Activated CD4-positive, alpha-beta memory T cell treated with anti-CD3 and anti-CD28 coated beads for 36 hours (primary cell): ENCODE measurements at places on chromosomes 12 and 14. TPM values are rescaled to one million over a fixed set of nuclear protein-coding genes. Genes with fewer than 3 reads are reported as not detected.

GRCh38 chr12:10607885-10608458 is 5.4 kb downstream of the MAGOHB start:
- no peak for DNase-seq
- H3K27ac ChIP-seq = no peak overlapping the region
- H3K27me3 ChIP-seq = no peaks in the 10 kb centered on the region

DNA sequence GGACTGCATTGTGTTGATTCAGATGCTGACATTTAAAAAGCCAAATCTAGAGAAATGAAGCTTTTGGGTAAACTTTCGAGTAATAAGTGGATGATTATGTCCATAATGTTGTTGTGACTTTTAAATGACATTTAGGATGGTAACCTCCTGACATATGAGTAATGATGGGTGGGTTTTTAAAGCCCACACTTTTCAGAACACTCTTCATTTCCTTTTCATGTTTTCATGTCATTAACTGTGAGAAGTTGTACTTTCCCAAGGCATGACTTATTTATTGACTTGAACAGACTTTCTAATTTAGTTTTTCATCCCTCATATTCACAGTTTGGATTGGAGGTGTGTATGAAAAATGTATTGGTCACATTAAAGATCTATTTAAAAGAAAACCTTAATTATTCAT is 35.5 kb downstream of the RGS6 start:
- H3K27me3 ChIP-seq = peaks cover 15% of the 10 kb centered on the region
- no peak for DNase-seq
- no peak overlapping the region for H3K4me3 ChIP-seq
- peaks cover 5% of the 10 kb centered on the region for H3K4me1 ChIP-seq
- peak overlapping the region; percentile 8 for H3K27ac ChIP-seq

- DNase-seq = no peak
- H3K4me3 ChIP-seq = no peak overlapping the region
- H3K4me1 ChIP-seq = peaks cover 19% of the 10 kb centered on the region
- peaks cover 20% of the 10 kb centered on the region for H3K36me3 ChIP-seq
- no peak overlapping the region for H3K27ac ChIP-seq
Observed at GRCh38 chr12:132068250-132068649, 75.9 kb downstream of the DDX51 start.

The FLRT2 gene
- not detected for total RNA-seq

The NFE2 gene
- total RNA-seq = not detected

The PTPN6 gene
- total RNA-seq = 324 TPM
